ENCODE measurements at places on chromosomes 3 and 15.

DNA sequence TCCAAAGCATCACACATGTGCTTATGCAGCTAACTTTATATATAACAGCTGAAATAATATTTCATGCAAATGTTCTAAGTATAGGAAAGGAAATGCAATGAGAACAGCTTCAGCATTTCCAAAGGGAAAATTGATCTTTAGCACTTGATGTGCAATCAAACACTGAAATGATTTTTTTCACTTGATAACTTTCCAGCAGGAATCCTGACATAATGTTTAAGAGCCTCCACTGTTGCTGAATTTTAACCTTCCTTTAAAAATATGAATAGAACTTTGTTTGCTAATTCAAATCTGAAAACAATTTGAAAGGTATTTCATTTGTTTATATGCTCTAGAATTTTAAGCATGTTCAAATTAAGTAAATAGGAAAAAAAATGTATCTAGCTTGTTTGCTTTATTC is 96.9 kb upstream of the STRIT1 start:
- no peak for DNase-seq

DNA sequence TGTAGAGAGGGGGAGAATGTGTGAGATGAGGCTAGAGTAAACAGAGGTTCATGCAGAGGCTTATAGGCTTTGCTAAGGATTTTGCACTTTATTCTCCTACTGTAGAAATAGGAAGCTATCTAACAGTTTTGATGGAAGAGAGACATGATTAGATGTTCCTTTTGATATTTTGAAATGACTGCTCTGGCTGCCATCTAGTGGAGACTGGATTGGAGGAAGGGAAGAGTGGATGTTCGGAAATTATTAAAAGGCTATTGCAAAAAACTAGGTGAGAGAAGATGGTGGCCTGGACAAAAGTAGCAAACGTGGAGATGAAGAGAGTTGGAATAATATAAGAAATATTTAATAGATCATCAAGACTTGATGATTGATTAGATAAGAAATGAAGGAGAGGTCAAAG is 42.2 kb downstream of the SYN2 start:
- no peak for DNase-seq

- no peak for DNase-seq
Observed at GRCh38 chr3:191347228-191347627, 16.9 kb upstream of the UTS2B start.

DNA sequence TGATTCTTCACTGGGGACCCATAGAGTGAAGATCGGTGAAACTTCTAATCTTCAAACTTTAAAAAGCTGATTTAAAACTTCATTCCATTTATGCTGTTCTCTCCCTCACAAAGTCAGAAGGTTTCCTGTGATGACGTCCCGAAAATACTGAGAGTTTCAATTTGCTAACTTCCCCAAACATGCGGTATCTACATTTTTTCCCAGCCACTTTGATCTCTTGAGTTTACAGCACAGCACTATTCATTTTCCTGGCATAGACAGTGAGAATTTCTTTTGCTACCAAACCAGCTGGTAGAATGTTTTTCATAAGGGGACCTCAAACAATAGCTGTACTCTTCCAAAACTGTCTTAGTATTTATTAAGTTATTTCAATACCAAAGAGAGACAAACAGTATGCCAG is 156.8 kb downstream of the LSAMP start:
- DNase-seq, result no peak

- no peak for DNase-seq
Observed at GRCh38 chr15:63473749-63473998, 30.7 kb upstream of the USP3 start.

DNA sequence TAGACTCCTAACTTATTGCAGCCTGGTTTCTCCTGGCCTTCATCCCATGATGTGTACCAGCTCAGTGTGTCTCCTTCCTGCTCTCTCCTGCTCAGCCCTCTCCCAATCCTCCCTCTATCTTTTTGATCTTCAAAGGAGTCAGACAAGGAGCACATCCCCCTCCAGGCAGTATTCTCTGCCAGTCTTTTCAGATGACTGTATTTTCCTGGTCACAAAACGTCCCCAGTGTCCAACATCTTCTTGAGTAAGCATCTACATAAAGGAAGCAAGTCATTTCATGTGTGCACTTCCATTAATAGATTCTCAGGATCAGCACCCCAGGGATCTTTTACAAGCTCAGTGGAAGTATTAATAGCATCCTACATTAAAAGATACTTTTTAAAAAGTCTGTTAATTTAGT is 148.9 kb upstream of the THBS1 start:
- no peak for DNase-seq

Data from CD4-positive, alpha-beta T cell (primary cell).